Spleen (tissue), 13 donors: ENCODE measurements at places on chromosomes 1 and 21.

DNA sequence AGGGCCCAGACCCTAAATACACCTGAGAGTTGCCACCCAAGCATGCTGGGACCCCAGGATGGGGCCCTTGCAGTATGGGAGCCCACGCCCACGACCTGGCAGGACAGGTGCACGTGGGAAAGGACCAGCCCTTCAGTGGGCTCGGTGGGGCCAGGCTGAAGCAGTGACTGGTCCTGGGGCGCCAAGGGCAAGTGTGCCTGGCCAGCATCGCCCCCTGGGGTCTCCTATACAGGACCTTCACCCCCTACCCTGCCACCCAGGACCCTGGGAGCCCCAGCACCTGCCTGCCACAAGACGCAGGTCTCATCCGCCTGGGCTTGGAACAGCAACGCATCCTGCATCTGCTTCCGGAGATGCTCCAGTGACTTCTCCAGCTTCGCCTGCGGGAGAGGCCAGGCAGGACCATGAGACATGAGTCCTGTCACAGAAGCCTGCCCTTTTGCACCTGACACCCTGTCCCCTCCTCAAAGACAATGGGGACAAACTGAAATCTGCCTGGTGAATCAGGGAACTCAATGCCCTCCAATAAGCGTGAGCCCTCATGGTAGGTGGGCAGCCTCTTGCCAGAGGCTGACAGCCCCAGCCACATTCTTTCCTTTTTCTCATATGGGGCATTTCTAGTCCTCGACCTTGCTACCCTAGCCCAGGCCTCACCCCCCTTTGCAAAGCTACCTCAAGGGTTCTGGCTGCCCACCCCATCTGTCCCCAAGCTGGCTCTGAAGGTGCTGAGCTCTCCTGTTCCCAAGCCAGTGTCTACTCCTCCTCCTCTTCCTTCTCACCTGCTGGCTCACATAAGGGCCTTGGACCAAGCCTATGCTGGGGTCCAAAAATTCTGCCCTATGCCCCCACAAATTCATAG, 4.6 kb downstream of the TRIM11 start:
- DNase-seq: peak; percentile 75

GRCh38 chr1:40143891-40144575, 17.2 kb upstream of the RLF start:
- no peak for DNase-seq

GRCh38 chr1:6726253-6726652, 24.6 kb upstream of the DNAJC11 start:
- peak; percentile 30 for DNase-seq

GRCh38 chr21:44483288-44484237, 28.3 kb downstream of the LRRC3 start:
- peak; percentile 43 for DNase-seq

DNA sequence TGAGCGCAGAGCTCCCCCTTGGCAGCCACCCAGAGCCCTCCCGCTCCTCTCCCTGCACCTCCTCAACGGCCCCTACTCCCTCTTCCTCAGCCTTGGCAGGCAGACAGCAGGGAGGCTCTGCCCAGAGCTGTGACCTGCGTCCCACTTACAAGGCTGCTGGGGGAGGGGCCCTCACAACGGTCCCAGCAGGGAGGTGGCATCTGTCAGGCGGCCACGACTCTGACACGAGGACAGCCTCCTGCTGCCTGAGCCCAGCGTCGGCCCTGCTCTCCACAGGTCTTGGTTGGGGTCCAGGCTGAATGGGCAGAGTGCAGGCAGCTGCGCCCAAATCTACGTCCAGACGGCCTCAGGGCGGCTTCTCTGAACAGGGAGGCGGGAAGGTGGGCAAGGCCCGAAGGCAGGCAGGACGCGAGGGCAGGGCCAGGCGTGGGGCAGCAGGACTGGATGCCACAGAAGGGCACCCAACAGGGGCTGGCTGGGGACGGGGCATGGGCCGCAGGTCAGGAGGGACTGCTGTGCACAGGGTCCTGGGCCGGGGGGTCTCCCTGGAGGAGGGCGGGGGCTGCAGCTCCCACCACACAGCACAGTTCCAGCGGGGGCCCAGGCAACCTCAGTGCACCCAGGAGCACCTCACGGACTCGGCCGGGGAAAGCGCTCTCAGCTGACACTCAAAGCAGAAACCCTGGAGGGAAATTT, 7.5 kb downstream of the SLC19A1 start:
- DNase-seq: peak; percentile 84

GRCh38 chr21:46393451-46393940, 65.2 kb upstream of the DIP2A start:
- DNase-seq: no peak

GRCh38 chr1:226047495-226047894, 15.0 kb upstream of the H3-3A start:
- DNase-seq: no peak

- peak; percentile 70 for DNase-seq
These were observed 14.8 kb upstream of the ZNF669 start for GRCh38 chr1:247118946-247119446.

GRCh38 chr1:33161061-33161681, 20.7 kb downstream of the TRIM62 start:
- DNase-seq: no peak

DNA sequence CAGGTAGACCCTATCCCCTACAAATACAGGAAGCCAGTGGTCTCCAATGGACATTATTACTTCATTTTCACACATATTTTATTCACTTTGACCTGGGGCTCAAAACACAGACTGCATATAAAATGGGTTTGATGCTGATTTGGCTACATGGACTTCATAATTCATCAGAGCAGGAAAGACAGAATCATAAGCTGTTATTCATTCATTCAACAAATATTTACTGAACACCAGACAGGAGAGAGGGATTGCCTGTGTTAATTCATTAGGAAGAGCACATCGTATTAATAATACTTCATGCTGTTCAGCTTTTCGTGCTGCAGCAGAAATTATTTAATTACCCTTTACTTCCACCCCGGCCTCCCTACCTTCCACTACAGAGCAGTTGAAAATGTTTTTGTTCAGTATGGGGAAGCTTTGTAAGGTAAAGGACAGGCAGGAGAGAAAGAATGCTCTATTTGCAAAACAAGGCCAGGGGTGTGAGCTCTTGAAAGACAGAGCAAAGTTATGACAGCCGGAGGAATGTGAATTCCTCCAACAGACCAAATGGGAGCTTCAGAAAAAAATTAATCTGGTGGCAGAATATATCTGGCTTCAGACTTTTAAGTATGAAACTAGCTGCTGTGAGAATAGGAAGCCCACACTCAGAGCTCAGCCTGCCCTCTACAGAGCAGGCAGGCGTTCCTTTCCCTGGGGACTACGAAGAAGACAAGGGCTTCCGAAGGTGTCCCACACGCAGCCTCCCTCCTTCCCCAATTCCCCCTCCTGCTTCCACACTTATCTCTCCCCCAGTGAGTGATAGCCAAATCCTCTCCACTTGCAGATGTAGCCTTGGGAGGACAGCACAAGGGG, 58.0 kb downstream of the MDM4 start:
- DNase-seq: no peak

DNA sequence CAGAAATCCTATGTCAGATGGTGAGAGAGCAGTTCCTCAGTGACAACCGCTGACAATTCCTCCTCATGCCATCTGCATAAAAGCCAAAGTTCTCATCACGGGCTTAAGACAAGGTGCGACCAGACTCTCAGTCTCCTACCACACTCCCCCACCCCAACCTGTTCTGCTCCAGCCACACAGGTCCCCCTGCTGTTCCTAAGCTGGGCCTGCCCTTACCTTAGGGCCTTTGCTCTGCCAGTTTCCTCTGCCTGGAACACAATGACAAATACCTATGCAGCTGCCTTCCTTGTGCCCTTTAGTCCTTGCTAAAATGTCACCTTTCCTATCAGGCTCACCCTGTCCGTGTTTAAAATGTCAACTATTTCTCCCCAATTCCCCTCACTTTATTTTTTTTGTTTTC, 382.2 kb downstream of the NTNG1 start:
- DNase-seq: no peak

DNA sequence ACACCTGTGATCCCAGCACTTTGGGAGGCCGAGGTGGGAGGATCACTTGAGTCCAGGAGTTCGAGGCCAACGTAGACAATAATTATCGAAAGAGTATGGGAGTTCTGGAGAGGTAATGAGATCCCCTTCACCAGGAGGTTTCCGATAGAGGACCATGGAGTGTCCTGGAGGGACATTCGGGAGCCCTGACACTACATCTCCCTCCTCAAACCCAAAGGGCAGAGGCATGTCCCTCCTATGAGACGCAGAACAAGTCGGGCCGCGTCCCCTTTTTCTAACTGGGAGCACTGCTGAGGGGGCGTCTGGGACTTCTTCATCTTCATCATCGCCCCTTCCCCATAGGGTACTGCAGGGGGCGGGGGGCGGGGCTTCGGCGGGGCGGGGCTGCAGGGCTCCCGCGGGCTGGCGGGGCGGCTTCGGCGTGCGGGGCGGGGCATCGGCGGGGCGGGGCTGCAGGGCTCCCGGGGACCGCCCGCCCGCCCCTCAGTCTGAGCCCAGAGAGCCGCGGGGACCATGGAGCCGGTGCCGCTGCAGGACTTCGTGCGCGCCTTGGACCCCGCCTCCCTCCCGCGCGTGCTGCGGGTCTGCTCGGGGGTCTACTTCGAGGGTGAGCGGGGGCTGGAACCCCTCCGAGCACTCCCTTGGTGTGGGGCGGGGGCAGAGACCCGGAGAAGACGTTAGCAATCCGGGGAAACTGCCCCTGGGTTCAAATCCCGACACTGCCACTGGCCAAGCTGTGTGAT, at the start of gene THEMIS2:
Gene THEMIS2 (plus strand): TSS at position 486 of the 743 bp plus-strand sequence. CDS start 28 bp downstream, at position 514.
- DNase-seq: peak; percentile 96

DNA sequence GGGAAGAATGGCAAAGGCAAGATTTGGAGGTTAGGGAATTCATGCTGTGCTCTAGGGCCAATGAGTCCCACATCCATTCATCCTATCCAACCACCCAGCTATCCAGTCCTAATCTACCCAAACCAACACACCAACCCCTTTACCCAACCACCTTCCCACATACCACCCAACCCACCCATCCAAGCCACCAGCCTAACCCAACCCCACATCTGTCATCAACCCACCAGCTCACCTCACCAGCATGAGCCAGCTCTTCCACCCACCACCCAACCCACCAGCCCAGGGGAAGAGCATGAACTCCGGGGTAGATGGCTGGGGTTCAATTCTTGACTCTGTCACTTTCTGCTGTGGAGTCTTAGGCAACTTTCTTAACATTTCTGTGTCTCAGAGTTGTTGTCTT, 35.9 kb upstream of the DISP3 start:
- DNase-seq: no peak

DNA sequence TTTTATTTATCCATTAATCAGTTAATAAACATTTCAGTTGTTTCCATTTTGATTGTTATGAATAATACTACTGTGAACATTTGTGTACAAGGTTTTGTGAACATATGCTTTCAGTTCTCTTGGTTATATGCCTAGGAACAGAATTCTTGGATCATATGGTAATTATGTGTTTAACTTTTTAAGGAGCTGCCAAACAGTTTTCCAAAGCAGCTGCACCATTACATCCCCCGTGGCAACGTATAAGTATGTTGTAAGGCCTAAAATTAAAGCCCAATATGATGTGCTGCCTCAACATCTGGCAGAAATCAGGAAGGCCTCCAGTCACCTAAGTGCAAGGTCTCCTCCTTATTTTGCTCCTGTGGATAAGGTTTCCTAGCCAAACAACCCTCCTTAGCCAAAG, 235.6 kb upstream of the CACYBP start:
- DNase-seq: no peak

GRCh38 chr1:217948741-217949140, 317.6 kb downstream of the SPATA17 start:
- no peak for DNase-seq

GRCh38 chr1:48803474-48803873, 26.8 kb upstream of the BEND5 start:
- no peak for DNase-seq

GRCh38 chr1:30726773-30727684, 3.6 kb upstream of the MATN1 start:
- no peak for DNase-seq

GRCh38 chr21:42404539-42404938, 837 bp downstream of the UBASH3A start:
- peak; percentile 61 for DNase-seq

DNA sequence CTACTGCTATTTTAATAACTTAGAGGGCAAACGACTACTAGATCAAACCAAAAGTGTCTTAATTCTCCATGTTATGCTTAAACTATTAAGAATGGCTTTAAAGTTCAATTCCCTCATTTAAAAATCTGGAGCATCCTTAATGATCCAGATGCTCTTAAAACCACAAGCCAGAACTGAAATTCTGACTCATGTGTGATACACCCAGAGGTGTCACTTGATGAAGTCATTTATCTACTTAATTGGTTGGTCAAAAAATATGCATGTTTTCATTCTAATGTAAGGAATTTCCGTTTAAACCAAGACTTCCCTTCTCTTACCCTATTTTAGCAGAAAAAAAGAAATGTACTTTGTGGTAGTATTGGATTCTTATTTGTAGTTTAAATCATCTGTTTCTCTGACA, 1261.2 kb upstream of the B3GALT2 start:
- no peak for DNase-seq

DNA sequence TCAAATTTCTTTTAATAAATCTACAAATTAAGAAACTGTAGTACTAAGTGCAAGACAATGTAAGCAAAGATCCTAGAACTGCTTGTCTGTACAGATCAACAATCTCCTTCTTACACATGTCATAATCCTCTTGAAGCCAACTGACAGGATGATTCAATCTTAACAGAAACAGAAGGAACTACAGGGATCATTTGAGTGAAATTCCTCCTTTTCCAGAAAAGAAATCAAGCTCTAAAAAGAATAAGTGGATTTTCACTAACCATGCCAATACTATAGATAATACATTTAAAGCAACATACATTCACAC, 53.2 kb downstream of the RAB3GAP2 start:
- no peak for DNase-seq

GRCh38 chr21:28822486-28823335, 170.0 kb downstream of the LTN1 start:
- no peak for DNase-seq

DNA sequence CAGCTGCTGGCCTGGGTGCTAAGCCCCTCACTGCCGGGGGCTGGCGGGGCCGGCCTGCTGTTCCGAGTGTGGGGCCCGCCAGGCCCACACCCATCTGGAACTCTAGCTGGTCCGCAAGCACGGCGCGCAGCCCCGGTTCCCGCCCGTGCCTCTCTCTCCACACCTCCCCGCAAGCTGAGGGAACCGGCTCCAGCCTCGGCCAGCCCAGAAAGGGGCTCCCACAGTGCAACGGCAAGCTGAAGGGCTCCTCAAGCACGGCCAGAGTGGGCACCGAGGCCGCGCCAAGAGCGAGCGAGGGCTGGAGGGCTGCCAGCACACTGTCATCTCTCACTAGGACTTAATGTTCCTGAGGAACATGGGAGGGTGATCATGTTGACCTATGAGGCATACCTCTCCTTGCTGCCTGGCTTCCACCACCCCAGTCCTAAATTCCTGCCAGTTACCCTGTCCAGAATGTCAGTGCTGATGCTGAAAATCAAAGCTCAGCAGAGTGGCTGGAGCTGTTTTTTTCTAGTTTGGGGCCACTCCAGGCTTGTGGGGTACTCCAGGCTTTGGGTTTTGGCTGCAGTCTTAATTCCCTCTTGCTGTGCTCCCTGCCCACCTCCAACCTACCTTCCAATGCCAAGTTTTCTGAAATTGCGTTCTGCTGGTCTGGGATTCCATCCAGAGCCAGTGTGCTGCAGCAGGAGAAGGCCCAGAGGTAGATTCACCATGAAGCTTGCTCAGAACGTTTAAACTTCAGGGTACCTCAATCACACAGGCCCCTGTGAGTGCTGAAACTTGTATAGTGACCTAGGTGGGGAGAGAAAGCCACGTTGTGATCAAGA, 44.2 kb upstream of the LPGAT1 start:
- no peak for DNase-seq

GRCh38 chr1:8420318-8420717, 102.4 kb downstream of the SLC45A1 start:
- DNase-seq: no peak

- peak; percentile 84 for DNase-seq
These were observed at the start of gene PGBD5 for GRCh38 chr1:230426246-230427093. Gene PGBD5, minus strand, starts transcription at chr1:230426332. Its CDS starts 404 bp downstream, at chr1:230425928.
